ENCODE measurements at places on chromosomes 6 and 20.

DNA sequence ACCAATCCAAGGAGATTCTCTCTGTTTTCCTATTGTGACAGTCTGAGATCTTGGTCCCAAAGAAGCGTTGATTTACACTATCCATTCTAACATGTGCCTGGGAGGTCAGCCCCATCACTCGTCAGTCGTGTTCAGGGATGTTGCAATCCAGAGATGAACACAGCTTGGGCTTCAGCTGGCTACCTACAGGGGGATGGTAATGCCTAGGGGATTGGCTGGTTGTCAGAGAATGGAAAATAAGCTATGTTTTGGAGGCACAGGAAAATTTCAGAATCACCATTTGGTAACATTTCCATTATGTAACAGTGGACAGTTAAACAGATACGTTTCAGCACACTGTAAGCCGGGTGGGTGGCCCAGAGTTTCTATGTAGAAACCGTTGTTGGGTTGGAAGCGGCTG, 147.1 kb upstream of the RALGAPA2 start:
- DNase-seq: no peak

GRCh38 chr6:10393544-10394225, 21.2 kb downstream of the TFAP2A start:
- no peak for DNase-seq

DNA sequence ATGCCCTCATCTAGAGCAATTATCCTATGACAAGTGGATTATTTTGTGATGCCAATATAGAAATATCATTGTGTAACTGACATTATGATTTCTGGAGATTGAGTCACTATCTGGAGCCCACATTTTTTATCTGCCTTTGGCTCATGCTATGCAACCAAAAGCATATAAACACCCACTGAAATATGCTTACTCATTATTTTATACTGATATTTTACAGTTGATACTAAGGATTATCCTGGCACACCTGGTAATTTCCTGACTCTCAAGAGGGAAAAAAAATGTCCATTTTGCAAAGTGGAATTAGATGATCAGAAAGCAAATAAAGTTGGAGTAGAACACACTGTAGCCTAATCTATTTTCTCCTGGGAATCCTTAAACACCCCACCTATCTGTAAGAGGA, 154.5 kb downstream of the PKHD1 start:
- no peak for DNase-seq

GRCh38 chr20:36591854-36592641, 13.5 kb upstream of the RAB5IF start:
- DNase-seq: no peak

DNA sequence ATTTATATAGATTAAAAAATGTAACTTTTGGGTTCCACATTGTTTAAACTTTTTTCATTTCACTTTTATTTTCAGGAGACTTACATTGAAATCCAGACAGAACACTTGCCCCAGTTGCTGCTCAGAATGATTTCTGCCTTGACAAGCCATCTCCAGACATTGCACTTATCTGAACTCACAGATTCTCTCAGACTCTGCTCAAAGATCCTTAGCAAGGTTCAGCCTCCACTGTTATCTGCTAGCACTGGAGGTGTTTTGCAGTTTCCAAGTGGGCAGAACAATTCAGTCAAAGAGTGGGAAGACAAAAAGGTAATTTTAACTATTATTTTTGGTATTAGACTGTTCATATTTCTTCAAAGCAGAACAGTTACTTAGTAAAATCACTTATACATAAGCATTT, 58.0 kb downstream of the DOP1A start:
- DNase-seq: no peak

- DNase-seq: no peak
These were observed 32.2 kb upstream of the TULP1 start for GRCh38 chr6:35544769-35545361.

DNA sequence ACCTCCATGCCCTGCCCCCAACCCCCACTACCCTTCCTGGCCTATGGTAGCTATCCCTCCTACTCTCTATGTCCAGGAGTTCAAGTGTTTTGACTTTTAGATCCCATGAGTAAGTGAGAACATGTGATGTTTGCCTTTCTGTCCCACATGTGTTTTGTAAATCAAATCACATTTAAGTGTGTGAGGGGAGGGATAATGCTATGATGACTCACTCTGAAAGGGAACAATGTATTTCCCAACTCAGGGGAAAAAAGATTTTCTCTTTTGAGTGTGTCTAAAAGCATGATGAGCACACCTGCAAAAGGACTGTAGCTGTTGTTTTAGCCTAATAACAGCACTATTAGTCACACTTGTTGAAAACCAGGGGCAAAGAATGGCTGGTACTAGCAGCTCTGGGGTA, 193.7 kb downstream of the GJA10 start:
- no peak for DNase-seq

GRCh38 chr20:49391404-49392245, 90.8 kb downstream of the KCNB1 start:
- no peak for DNase-seq

Measured in stimulated activated CD8-positive, alpha-beta memory T cell treated with anti-CD3 and anti-CD28 coated beads, Interleukin-4, amount 100 ng/mL, for 4 hours (primary cell).